Left lung (tissue), 14 donors: ENCODE measurements at places on chromosomes 12 and 14. TPM values are rescaled to one million over a fixed set of nuclear protein-coding genes. Genes with fewer than 3 reads are reported as not detected.

Gene SAV1
- 37.5 TPM for polyA plus RNA-seq

Gene INHBC
- polyA plus RNA-seq = 0.17 TPM

Gene LAG3
- 1.7 TPM for polyA plus RNA-seq

Gene LTBR
- polyA plus RNA-seq = 70.1 TPM

Gene PAWR
- 53.2 TPM for polyA plus RNA-seq

DNA sequence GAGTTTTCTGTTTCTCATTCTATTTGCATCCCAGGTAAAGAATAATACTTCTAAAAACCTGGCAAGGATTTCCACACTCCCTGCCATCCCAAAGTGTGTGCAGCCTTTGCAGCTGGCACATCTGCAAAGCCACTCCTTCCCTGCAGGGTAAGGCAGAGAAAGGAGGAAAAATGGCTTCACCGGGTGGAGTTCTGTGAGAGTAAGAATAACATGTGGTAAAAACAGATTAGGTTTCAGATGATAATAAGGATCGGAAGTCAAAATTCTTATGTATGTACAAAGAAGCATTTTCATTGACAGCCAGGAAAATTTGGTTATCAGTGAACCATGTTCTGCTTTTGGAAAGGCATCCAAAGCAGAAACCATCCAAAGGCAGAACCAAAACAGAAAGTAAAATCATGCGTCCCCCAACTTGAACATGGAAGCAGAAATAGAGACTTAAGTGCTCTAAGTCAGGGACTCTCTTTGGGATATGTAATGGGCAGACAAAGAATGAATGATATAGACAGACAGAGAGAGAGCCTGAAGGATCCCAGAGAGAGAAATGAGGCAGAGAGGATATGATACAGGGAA lies 192.6 kb upstream of the CCDC196 start:
- H3K27ac ChIP-seq = no peak overlapping the region
- H3K4me1 ChIP-seq = no peaks in the 10 kb centered on the region
- H3K27me3 ChIP-seq = no peaks in the 10 kb centered on the region
- DNase-seq = no peak

GRCh38 chr12:43728698-43729097 lies 29.9 kb downstream of the PUS7L start:
- H3K27me3 ChIP-seq = no peaks in the 10 kb centered on the region
- H3K27ac ChIP-seq = no peak overlapping the region
- DNase-seq = no peak
- H3K4me1 ChIP-seq = no peaks in the 10 kb centered on the region
- peaks cover 37% of the 10 kb centered on the region for H3K36me3 ChIP-seq

DNA sequence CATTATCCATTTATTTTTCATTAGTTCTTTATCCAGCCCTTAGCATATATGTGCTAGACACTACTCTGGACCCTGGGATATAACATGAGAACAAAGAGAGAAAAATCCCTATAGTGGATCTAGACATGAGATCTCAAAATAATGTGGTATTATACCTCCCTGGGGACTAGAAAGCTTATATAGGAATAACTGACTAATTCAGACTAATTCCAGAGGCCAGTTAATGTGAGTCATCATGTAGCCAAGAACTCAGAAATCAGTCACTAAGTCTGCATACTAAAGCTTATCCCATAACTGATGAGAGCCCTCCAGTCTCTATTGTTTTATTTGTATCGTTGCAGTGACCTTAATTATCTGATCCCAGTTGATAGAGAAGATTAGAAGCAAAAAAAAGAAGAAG lies 267.1 kb upstream of the RGS6 start:
- no peak overlapping the region for H3K4me3 ChIP-seq
- peaks cover 17% of the 10 kb centered on the region for H3K36me3 ChIP-seq
- no peak overlapping the region for H3K27ac ChIP-seq
- H3K27me3 ChIP-seq = no peaks in the 10 kb centered on the region
- no peak for DNase-seq

- H3K27ac ChIP-seq = no peak overlapping the region
- DNase-seq = no peak
- H3K4me3 ChIP-seq = no peak overlapping the region
- H3K27me3 ChIP-seq = no peaks in the 10 kb centered on the region
Observed at GRCh38 chr12:5889381-5890047, 55.5 kb downstream of the ANO2 start.

GRCh38 chr14:92768795-92769194 lies 20.4 kb upstream of the LGMN start:
- H3K4me1 ChIP-seq = no peaks in the 10 kb centered on the region
- no peaks in the 10 kb centered on the region for H3K27me3 ChIP-seq
- H3K4me3 ChIP-seq = no peak overlapping the region

GRCh38 chr14:52078095-52078531 lies 9.3 kb upstream of the NID2 start:
- H3K36me3 ChIP-seq = no peaks in the 10 kb centered on the region
- H3K4me3 ChIP-seq = no peak overlapping the region
- H3K27me3 ChIP-seq = no peaks in the 10 kb centered on the region
- no peaks in the 10 kb centered on the region for H3K4me1 ChIP-seq
- H3K27ac ChIP-seq = no peak overlapping the region

DNA sequence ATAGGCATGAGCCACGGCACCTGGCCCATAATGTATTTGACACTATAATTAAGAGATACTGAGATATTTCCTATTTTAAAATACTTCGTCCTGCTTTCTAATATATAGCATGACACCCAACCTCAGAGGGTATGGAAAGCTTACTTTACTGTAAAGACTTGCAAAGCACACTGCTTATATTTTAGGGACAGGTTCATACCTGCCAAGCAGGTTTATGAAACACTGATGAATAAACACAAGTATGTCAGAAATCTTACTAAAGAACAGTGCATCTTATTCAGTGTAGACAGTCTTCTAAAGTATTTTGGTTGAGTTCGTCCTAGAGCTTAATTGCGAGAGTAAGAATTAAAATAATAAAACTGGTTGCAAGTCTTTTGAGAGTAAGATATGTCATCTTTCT lies 65.4 kb downstream of the PPFIBP1 start:
- DNase-seq = no peak
- H3K4me3 ChIP-seq = no peak overlapping the region
- H3K36me3 ChIP-seq = no peaks in the 10 kb centered on the region
- H3K4me1 ChIP-seq = peaks cover 8% of the 10 kb centered on the region
